ENCODE measurements at places on chromosomes 3 and 15.

GRCh38 chr15:41965441-41966413, 6.6 kb downstream of the EHD4 start:
- no peak for DNase-seq

DNA sequence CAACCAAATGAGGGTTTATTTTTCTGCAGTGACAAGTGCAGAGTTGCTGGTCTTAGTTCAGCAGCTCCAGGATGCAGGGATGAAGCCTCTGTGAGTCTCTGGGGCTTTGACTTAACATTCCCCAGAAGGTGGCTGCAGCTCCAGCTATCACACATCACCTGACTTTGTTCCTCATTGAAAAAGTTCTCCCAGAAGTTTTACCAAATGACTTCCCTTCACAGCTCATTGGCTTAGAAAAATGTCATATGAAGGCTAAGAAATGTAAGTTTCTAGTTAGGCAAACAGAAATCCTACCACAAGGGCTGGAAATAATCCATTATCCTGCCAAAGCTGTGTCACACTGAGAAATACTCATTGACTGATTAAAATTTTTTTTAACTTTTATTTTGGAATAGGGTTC, 184.9 kb downstream of the MINAR1 start:
- no peak for DNase-seq

DNA sequence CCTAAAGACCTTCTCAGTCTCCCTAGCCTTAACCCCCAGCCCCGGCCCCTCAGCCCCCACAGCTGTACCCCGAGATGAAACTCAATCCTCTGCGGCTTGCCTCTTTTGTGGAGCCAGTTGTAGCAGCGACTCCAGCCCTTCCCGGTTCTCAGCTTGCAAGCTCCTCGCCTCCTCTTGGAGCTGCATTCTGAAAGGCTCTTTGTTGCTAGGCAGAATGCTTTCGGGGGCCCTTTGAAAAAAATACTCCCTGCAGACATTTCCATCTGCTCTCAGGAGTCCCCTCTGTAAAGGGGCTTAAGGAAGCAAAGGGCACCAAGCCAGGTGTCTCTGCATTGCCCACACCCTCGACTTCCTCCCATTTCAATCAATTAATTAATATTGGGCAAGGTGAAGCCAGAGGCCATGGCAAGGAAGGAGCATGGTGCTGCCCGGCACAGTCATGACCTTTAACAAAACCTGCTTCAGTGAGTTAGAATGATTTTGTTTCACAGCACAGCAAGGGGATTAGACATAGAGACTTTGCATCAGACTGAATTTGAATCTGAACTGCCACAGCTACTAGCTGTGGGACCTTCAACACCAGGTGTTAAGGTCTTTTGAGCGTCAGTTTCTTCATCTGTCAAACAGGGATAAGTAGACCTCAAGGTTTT, 65.5 kb downstream of the SRGAP3 start:
- peak; percentile 11 for DNase-seq

DNA sequence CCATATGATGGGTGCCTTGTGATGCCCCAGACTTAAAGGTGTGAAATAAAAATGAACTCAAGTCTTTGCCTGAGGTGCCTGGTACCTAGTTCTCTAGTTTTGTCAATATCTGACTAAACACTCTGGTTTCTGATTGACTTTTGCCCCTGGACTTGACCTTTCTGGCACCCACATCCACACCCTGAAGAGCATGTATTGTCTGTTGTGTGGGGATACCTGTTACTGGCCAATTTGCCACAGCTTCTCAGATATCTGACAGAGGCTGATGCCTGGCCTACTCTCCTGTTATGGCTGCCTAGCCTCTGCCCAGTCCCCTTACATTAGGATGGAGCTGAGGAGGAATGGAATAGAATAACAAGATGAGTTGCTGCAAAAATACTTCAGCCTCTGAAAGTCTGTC, 3.6 kb downstream of the ZBTB38 start:
- no peak for DNase-seq

DNA sequence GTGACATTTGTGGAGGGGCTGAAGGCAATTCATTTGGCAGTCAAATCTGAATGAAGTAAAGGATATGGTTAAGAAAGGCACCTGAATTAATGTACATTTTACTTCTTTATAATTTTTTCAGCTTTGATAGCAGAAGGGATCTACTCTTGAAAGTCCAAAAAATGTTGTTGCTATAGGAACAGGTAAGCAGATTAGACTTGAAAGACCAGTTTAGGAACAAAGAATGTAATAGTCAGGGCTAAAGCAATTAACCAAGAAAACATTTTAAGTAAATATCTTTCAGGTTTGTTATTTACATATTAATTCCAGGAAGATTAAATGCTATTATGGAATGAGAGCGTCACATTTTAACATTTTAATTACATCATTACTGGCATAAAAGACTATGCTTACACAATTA, 1.1 kb downstream of the ATP13A4 start:
- no peak for DNase-seq

- DNase-seq, result no peak
These were observed 72.5 kb upstream of the ONECUT1 start for GRCh38 chr15:52862677-52863076.

- peak; percentile 19 for DNase-seq
These were observed 2.1 kb downstream of the ATP11B start for GRCh38 chr3:182795389-182795782.

GRCh38 chr3:177351757-177352158, 154.5 kb upstream of the TBL1XR1 start:
- no peak for DNase-seq

Data from adipocyte (in vitro differentiated cells).